ENCODE measurements at places on chromosomes 6 and 20. TPM values are rescaled to one million over a fixed set of nuclear protein-coding genes. Genes with fewer than 3 reads are reported as not detected.

- H3K4me3 ChIP-seq, result no peak overlapping the region
- H3K36me3 ChIP-seq, result no peaks in the 10 kb centered on the region
- H3K27me3 ChIP-seq, result no peaks in the 10 kb centered on the region
- no peak overlapping the region for H3K27ac ChIP-seq
Observed at GRCh38 chr6:92124200-92124651, 1295.1 kb downstream of the EPHA7 start.

- peaks cover 9% of the 10 kb centered on the region for H3K4me1 ChIP-seq
- H3K27me3 ChIP-seq, result no peaks in the 10 kb centered on the region
- peak overlapping the region; percentile 94 for H3K27ac ChIP-seq
- peak overlapping the region; percentile 71 for H3K4me3 ChIP-seq
- H3K36me3 ChIP-seq, result peaks cover 39% of the 10 kb centered on the region
Observed at GRCh38 chr6:35468980-35469750, 964 bp downstream of the RPL10A start.

DNA sequence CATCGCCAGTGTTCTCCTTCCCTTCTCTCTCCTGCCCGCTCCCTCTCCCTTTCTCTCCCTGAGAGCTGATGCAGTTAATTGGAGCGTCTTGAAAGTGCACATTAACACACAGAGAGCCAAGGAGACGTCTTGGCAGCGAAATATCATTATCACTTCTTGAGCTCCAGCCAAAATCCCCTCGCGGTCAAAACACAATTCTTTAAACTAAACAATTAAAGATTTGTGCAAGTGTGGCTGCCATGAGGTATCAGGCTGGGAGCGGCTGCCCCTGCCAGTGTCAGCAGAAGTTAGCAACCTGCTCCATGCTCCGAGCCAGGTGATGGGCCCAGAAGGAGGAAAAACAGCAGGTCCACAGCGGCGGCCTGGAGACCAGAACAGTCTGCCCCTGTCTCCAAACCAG lies 100.9 kb upstream of the FOXP4 start:
- DNase-seq, result no peak
- no peak overlapping the region for H3K27ac ChIP-seq
- peaks cover 2% of the 10 kb centered on the region for H3K27me3 ChIP-seq
- peaks cover 40% of the 10 kb centered on the region for H3K4me1 ChIP-seq

The C4A gene
- total RNA-seq, result 43.2 TPM

The DACT2 gene
- total RNA-seq, result 4.2 TPM

- H3K36me3 ChIP-seq, result no peaks in the 10 kb centered on the region
- H3K4me3 ChIP-seq, result no peak overlapping the region
Observed at GRCh38 chr6:49030251-49031020, 432.6 kb downstream of the MMUT start.

The SIRPB2 gene
- total RNA-seq, result 1.2 TPM

DNA sequence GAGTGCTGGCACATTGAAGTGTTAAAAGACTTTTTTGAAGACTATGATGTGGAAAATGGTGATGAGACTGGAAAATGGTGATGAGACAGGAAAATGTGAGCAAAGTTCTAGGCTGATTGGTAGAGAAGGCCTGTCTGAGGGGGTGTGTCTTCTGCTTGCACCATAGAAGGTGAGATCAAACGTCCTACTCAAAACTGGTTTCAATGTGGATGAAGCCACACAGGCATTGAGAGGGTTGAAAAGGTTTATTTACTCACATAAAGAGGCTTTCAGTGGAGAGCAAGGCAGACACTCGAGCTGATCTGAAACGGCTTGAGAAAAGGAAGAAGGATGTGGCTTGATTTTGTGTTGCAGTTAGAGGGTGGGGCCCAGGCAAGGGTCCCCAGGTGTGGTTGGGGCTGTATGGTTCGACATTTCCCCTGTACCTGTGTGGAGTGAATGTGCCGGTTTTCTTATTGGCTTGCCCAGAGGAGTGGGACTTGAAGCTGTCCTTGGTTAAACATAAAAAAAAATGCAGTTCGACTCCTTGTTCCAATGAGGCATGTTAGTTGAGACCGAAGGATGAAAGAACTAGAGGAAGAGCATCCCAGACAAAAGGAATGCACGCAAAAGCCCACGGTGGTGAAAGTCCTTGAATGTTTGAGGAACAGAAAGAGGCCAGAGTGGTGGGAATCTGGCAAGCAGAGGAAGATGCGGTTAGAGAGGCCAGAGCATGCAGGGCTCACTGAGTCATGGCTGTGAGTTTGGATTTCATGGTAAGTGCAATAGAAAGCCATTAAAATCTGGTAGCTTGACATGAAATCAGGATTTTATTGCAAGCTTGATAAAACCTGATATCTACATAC lies 172.3 kb downstream of the EPM2A start:
- no peak for DNase-seq
- no peaks in the 10 kb centered on the region for H3K27me3 ChIP-seq
- no peak overlapping the region for H3K4me3 ChIP-seq
- no peaks in the 10 kb centered on the region for H3K36me3 ChIP-seq

- DNase-seq, result no peak
- H3K27ac ChIP-seq, result no peak overlapping the region
- no peak overlapping the region for H3K4me3 ChIP-seq
- no peaks in the 10 kb centered on the region for H3K36me3 ChIP-seq
- H3K27me3 ChIP-seq, result no peaks in the 10 kb centered on the region
- no peaks in the 10 kb centered on the region for H3K4me1 ChIP-seq
Observed at GRCh38 chr6:17965397-17965796, 22.0 kb downstream of the KIF13A start.
